Stimulated activated CD4-positive, alpha-beta T cell treated with anti-CD3 and anti-CD28 coated beads, Interleukin-2, amount 100 ng/mL, for 24 hours (primary cell): ENCODE measurements at places on chromosomes 4 and X.

- no peak for DNase-seq
These were observed 61.5 kb upstream of the CLCN4 start for GRCh38 chrX:10095246-10095645.

GRCh38 chrX:20129547-20129946 is 12.1 kb downstream of the EIF1AX start:
- DNase-seq = no peak

GRCh38 chr4:56181140-56181953 is 205.9 kb downstream of the AASDH start:
- DNase-seq = peak; percentile 4

GRCh38 chr4:117847849-117848248 is 186.4 kb upstream of the NDST3 start:
- no peak for DNase-seq

DNA sequence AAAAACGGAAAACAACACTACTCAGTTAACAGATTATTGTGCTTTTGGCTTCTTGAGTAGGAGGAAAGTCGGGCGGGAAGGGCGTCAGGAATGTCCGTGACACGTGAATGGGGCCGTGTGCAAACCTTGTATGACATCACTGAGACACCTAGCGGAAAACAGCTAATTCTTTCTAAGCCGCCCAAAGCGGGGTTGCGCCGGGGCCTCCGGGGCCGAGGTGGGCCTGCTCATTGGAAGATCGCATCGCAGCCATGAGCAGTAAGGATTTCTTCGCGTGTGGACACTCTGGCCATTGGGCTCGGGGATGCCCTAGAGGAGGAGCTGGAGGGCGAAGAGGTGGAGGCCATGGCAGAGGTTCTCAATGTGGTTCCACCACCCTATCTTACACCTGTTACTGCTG is at the start of gene ZCCHC13:
Gene ZCCHC13 (plus strand): TSS at position 165 of the 400 bp plus-strand sequence. CDS start 87 bp downstream, at position 252.
- no peak for DNase-seq

GRCh38 chr4:157994863-157995262 is 178.0 kb downstream of the GASK1B start:
- no peak for DNase-seq

- no peak for DNase-seq
These were observed 89.7 kb downstream of the LRP2BP start for GRCh38 chr4:185305979-185306442.

GRCh38 chr4:113837397-113837796 is 75.9 kb upstream of the CAMK2D start:
- no peak for DNase-seq

DNA sequence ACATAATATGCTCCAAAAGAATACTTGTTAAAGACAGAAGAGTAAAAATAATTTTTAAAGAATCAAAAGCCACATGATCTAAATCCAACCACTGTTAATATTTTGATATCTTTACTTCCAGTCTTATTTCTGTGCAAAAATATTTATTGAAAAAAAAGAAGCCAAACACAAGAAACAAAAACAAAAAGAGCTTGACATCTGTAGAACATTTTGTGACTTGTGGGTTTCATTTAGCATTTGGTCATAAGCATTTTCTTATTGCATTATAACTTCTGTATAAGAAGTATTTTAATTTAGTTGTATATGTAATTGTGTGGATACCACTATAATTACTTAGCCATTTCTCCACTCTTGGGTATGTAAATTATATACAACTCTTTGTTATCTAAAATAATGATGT is 63.1 kb downstream of the DIPK2B start:
- DNase-seq = no peak

- no peak for DNase-seq
These were observed 876.4 kb upstream of the SLIT2 start for GRCh38 chr4:19375136-19375804.

DNA sequence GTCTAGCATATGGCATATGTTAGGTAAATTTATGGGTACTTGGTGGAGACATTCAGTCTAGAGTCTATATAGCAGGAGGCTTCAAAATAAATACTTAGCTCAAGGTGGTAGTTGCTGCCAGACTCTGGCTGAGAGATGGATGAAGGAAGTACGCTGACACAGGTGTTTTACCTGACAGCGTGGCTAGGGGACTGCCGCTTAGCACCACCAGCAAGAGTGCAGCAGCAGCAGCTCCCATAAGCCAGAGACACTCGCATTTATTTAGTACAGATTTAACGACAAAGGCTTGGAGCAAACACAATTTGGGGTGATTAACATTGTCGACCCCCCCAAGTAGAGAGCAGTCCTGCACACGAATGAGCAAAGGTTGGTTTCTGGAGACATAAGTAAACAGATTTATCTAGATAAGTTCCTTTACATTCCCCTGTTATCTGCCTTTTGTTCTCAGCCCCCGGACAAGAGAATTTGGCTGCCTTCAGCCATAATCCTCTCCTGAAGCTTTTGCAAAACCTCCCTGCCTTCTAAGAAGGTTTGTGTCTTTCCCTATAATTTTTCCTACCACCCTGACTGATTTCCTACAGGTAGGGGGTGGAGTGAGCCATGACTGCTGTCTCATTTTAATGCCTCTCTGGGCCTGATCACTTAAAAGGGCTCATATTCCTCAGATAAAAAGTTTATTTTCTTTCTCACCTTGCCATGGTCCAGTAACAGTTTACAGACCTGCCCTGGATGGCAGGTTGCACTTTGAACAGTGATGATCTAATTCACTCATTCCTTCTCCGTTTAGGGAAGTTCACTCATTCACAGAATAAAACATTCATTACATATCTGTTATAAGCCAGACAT is 64.6 kb downstream of the RHOH start:
- DNase-seq = no peak

- DNase-seq = no peak
These were observed 405.6 kb downstream of the SPRY1 start for GRCh38 chr4:123802082-123802645.

- no peak for DNase-seq
These were observed 83.9 kb downstream of the MTNR1A start for GRCh38 chr4:186471441-186471840.

DNA sequence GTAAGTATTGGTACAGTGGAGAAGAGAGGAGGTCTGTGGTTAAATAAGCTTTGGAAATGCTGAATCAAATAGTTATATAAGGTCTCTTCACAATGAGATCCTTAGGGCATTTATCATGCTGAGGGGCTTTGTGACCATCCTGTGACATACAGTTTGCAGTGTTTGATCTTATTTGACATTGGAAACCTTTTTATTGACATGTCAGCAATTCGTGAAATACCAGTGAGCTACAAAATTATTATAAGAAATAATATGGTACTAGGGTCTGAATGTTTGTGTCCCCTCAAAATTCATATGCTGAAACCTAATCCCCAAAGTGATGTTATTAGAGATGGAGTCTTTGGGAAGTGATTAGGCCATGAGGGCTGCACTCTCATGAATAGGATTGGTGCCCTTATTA is 98.4 kb downstream of the MID1IP1 start:
- DNase-seq = no peak

GRCh38 chr4:187921946-187922623 is 73.5 kb upstream of the ZFP42 start:
- DNase-seq = no peak

- no peak for DNase-seq
These were observed 164.3 kb downstream of the AFAP1 start for GRCh38 chr4:7775396-7775795.

DNA sequence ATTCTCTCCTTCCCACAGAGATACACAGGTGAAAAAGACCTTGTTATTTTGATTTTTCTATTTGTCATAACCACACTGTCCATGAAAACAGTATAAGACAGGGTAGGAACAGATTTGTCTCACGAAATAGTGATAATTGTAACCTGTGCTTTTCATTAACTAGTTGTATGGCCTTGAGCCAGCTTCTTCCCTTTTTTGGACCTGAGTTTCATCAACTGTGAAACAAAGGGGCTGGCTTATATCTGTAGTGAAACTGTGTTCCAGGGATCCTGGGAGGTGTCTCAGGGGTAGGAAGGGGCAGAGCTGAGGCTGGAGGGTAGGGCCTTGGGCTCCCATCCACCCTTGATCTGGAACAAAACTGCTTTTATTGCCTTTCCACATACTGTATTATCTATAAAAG is 50.9 kb downstream of the MED28 start:
- no peak for DNase-seq
